ENCODE measurements at places on chromosomes 5 and 9.

DNA sequence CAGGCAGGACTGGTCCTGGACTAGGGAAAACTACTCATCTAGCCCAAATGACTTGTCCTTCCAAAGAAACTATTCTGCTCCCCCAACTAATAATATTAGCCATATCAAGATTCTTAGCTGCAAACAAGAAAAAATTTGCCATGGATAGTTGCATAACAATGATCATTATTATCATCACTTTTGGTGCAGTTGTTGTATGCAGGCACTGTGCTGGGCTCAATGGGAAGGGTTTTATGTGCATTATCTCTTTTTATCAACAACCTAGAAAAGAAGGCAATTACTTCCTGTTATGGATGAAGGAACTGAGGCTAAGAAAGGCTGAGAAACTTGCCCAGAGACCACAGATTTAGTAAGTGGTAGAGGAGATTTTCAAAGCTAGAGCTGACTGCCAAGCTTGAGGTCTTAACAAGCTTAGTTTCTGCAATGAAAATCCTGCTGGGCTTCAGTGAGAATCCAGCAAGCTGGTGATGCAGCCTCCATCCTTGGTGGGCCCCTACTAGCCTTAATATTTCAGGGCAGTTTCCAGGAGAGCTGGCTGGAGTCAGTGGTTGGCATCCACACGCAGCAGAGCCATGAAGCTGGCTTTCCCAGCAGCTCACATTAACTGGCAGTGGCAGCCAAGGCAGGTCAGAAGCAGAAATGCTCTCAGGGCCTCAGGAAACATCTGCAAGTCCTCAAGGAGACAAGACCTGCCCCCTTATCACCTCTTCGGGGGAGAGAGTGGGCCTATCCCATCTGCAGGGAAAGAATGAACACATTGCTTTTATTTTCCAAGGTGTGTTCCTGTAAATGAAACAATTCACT, 20.5 kb upstream of the MEGF9 start:
- DNase-seq = no peak

- no peak for DNase-seq
These were observed 266.7 kb downstream of the NSG2 start for GRCh38 chr5:174312270-174312617.

DNA sequence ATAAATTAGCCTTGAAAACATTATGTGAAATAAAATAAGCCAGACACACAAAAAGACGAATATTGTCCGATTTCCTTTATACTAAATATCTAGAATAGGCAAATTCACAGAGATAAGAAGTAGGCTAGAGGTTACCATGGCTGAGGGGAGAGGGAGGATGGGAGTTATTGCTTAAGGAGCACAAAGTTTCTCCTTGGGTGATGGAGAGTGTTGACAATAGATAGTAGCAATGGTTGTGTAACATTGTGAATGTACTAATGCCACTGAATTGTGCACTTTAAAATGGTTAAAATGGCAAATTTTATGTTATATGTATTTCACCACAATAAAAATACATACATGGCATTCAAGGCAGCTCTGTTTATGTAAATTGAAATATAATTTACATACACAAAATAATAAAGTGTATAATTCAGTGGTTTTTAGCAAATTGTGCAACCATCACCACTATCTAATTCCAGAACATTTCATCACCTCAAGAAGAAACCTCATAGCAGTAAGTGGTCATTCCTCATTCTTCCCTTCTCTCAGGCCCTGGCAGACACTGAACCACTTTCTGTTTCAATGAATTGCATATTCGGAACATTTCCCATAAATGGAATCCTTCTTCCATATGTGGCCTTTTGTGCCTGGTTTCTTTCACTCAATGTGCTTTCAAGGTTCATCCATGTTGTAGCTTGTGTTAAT, 59.2 kb downstream of the NDST1 start:
- peak; percentile 96 for DNase-seq

DNA sequence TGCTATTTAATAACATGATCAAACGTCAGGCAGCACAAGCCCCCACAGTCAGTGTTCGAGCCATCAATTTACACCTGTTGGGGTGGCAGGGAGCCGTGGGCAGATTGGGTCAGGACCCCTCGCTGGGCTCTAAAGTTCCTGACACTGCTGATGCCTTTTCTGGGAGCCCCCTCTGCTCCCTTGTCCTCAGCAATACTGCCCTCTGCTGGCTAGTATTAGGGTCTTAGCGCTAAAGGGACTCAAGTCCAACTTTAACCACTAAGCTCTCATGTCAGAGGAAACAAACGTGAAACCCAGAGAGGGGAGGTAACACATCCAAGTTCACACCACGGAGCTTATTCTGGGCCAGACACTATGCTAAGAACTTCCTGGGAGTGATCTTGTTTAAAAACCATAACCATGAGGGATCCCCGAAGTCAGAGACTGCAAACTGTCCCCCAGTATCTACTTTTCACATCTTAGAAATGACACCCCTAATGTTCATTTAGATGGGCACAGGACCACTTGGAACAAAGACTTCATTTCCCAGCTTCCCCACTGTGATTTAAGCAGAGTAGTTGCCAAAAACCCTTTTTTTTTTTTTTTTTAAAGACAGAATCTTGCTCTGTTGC, 20.4 kb downstream of the ANKS6 start:
- peak; percentile 86 for DNase-seq

DNA sequence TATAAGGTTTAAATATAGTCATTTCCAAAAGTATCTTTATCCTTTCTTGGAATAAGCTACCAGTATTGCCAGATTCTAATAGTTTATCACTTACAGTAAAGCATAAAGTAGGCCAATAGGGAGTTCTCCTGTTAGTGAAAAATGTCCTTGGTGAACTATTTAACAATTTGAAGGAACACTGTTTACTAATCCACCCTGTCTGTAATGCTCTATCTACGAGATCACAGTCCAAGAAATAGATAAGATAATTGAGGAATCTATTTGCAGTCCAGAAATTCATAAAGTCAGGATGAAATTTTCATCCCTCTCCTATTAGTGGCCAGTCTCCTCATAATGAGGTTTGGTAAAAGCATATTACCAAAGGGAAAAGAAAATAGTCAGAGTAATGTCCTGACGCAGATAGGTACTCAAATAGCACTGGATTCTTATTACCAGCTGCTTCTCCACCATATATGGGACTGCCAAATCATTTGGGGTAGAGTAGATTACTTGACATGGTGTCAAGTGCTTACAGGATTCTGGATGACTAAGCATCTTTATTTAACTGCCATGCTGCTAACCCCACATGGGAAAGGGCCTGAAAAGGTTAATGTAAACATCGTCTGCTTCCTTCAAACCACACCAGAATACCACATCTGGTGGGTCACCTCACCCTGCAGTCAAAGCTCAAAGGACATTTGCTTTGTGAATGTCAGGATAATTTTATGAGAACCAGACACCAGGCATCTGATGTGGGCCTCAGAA, 808.1 kb downstream of the EFNA5 start:
- DNase-seq = peak; percentile 94

GRCh38 chr5:65086234-65086890, 317.6 kb downstream of the CWC27 start:
- DNase-seq = no peak

- DNase-seq = no peak
These were observed 170.4 kb downstream of the PIK3R1 start for GRCh38 chr5:68385936-68386335.

- DNase-seq = no peak
These were observed 294.8 kb upstream of the PTGER4 start for GRCh38 chr5:40384782-40385390.

DNA sequence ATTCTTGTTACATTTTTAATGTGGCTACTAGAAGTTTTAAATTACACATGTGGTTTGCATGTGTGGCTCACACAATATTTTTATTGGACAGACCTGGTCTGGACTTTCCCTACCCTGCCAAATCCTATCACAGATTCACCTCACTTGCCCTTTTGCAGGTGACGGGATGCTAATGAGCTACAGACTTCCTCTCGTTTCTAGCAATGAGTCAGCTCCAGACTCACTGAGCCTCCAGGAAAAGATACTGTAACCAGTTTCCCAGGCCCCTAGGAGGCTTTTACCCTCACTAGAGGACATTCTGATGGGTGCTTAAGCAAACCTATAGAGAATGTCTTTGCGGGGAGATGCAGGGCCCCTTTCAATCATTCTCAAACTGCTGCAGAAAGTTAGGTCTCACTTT, 135.4 kb downstream of the WDR41 start:
- DNase-seq = peak; percentile 51

GRCh38 chr5:10703676-10704075, 57.4 kb downstream of the DAP start:
- DNase-seq = no peak

DNA sequence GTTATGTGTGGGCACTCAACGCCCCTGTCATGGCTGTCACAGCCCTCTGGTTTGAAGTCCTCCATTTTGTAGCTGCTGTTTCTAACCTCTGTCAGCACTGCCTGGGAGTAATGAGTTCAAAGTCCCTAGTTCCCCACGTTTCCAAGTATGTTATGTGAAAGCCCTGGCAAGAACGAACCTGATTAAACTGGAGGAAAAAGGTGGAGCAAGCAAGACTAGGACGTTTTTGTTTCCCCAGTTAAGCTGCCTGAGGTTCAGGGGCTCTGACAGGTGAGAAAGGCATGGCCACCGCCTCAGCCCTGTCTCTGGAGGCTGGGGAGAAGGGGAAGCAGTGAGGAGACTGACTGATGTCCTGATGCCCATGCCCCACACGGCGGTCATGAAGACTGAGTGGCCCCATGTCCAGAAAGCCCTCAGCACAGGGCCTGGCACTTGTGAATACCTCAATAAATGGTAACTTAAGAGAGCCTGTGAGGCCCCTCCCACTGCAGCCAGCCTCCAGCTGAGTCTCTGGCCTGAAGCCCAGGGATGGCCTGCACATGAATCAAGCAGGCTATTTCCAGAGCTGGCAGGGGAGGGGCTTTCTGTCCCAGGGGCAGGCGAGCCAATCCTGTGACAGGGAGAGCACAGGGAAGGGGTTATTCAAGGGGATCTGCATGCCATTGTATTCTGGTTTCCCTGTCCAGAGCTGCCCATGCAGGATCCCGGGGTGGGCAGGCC, 61.8 kb downstream of the PFDN1 start:
- peak; percentile 97 for DNase-seq

- no peak for DNase-seq
These were observed 165.5 kb downstream of the OLFM1 start for GRCh38 chr9:135252980-135253304.

DNA sequence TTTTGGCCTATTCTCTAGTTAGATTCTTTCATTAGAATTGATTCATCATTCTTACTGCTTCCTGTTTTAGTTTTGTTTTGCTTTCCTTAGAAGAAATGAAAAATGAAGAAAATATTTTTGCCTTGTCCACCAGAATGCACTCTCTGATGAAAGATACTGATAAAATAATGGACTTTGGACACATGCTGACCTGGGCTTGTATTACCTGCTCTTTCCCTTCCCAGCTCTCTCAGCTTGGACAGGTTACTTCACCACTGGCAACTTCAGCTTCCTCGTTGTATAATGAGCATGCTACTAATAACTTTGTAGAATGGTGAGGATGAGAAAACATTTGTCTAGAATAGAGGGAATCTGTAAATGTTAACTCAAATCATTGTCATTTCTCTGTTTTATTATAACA, 1468.1 kb upstream of the WWC1 start:
- no peak for DNase-seq

- peak; percentile 63 for DNase-seq
These were observed 13.8 kb downstream of the GSN start for GRCh38 chr9:121281614-121282276.

DNA sequence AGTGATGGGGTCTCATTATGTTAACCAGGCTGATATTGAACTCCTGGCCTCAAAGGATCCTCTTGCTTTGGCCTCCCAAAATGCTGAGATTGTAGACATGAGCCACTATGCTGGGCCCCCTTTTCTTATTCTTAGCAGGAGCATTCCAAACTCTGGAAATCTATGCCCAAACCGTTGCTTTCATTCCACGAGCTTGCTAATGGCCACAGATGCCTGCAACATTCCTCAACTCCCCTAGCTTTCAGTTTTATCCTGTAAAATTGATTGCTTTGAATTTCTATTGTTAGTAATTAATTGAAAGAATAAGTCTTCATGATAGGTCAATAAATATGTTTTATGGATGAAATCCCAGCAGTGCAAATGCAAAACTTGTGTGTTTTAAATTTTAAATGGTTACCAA, 564.8 kb upstream of the WWC1 start:
- no peak for DNase-seq

DNA sequence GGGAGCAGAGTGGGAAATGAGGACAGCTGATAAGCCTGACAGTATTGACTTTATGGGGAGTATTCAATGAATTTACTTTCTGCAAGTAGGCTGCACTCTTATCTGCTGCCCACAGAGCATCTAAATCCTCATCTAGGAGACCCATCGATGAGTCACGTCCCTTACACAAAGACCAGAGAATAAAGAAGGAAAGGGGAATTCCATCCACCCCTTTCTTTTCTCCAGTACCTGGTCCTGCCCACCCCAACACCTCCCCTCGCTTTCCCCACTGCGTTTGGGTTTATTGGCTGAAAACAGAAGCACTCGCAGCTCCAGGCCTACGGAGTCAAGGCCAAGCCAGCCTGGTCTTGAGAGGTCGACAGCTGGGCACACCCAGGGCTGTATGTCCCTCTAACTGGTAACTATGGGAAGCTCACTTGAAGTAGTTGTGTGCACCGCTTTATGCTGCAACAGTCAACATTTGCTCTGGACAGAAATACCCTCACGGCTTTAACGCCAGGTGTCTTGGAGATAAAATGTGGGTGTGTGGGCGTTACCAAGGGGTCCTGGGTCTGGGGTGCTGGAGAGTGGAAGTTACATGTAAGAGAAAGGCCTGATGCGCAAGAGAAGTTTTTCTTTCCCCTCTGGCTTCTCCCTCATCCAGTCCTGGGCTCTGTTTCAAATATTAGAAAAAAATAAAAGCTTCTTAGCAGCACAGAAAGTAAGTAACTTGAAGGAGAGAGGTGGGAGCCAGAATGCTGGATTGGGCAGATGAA, 14.5 kb upstream of the TAL2 start:
- DNase-seq = no peak

DNA sequence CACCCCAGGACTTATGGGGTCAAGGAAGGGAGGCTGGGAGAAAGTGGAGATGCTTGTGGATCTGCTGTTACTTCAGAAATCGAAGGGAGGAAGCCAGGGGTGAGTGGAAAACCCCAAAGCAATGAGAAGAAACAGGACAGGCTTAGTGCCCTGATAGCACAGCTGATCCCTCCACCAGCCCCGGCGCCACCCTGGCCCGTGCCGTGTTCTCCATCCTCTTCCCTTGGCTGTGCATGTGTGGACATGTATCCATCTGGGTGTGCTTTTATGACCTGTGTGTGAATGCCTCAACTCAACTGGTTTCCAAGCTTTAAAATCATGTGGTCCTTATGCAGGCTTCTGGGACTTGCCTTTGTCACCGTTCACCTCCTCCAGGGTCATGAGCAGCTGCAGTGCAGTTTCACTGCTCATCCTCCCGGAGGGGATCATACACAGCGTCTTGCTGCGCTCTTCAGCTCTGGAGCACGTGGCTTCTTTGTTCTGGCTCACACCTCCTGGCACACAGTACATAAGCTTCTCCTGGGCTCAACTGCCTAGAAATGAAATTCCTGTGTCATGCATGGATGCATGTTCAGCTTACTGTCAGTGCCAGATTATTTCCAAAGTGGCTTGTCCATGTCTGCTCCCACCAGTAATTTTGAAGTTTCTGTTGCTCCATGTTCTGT, 58.2 kb downstream of the IPPK start:
- DNase-seq = no peak

Data from choroid plexus epithelial cell (primary cell).